ENCODE measurements at places on chromosomes 16 and 17.

DNA sequence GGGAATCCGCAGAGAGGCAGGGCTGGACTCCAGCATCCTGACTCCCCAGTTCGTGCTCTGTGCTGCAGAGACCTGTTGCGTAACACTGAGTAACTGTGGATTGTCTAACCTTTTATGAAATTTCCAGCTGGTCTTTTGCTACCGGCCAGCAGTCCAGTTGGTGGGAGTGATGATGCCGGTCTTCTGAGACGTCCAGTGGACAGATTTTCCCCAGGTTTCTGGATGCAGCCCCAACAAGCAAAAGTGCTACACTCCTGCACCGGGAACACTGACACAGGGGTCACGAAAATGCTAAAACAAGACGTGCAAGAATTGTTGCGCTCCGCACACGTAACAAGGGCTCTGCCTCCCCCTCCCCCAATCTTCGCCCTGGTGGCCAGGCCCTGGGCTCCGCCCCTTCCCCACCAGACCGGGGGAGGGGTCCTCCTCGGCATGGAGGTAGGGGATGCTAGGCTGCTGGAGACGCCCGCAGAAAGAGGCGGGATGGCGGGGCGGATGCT, 701 bp upstream of the MRC2 start:
- peak; percentile 28 for ATAC-seq

DNA sequence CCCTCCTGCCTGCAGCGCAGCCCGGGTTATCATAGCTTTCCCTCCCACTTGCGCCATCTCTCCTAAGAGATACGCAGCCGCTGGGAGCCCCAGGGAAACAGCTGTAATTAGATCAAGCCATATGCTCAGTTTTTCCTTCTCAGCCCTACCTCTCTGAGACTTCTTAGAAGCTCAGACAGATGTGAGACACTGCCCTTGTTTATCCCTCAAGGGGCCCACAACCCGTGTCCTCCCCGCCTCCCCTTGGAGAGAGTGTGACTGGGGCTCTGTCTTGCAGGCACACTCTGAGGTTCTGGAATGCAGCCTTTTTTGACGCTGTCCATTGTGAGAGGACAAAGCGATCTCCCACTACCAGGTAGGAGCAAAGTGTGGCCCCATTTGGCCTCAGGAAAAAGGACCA, 31.2 kb downstream of the CIBAR2 start:
- no peak for ATAC-seq

- ATAC-seq, result no peak
Measured at GRCh38 chr17:71902894-71903506, 217.8 kb upstream of the SOX9 start.

DNA sequence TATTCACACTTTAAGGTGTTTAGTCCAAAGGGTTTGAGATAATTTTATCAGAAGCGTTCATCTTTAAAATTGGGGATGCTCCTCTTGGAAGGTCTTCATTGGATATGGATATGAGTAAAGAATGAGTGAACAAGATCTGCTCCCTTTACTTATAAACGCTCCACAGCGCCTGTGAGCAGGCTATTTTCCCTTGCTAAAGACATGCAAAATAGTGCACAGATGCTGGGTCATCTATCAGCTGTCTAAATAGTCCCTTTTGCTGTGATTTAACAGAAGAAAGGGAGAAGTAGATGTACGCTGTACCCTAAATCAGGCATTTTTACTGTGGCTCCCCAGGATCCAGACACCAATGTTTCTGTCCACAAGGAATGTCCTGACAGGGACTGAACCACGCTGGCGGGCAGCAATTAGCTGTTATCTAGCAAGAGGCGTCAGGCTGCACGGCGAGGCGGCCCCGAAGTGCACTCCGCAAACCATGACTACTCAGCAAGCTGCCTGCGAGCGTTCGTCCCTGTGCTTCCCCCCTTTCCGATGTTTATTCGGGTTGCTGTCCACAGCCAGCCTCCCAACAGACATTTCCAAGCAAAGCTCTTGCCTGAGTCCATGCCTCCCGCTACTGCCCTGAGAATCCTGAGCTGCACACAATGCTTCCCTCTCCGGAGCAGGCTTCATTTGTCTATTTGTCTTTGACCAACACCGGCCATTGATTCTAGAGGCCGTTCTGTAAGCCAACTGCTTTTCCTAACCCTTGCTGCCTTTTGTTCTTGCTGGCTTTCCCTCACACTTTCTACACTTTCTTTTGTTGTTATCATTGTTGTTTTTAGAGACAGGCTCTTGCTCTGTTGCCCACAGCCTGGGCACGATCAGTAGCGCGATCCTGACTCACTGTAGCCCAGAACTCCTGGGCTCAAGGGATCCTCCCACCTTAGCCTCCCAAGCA, 55.7 kb upstream of the CNEP1R1 start:
- no peak for ATAC-seq

DNA sequence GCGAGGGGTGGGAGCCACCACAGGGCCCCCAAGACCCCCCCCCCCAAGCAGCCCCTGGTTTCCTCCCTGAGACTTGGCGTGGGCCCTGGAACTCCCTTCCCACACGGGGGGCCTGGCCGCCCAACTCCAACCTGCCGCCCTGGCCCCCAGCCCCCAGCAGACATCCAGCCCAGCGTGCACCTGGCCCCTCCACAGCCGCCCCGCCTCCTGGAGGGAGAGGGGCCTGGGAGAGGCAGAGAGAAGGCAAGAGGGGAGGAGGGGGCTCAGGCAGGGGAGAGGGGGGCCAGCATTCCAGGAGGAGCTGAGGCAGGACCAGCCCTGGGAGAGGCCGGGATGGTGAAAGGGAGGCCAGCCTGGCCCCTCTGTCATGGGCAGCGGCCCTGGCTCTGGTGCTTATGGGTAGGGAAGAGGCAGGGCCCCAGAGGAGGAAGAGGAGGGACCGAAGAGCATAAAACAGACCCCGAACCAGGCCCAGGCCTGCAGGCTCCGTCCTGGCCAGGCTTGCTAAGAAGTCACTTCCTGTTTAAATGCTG, 16.7 kb downstream of the IL34 start:
- ATAC-seq, result no peak

DNA sequence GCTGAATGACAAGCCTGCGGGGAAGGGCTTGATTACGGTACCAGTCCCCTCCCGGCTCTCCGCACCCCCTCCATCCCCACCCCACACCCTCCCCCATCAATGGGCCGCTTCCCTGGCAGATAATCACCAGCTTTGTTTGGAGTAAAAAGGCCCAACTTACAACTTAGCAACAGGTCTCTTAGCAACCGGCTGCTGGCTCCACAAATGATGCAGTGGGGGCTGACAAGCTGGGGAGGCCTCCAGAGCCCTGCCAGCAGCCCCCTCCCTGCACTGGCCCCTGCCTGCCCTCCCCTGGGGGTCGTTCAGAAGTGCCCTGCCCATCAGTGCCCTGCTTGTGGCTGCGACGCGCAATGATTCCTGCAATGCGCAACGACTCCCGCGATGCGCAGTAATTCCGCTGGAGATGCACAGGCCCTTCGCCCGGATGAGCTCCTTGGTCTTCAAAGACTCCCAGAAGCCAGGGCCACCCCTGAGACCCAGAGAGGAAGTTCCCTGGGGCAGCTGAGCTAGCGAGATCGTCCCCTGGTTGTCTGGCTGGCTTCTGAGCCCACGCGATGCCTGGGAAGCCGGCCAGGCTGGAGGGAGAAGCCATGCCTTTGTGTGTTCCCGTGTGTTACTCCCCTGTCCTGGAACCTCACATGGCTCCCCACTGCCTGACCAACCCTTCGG, 23.3 kb downstream of the CPNE2 start:
- ATAC-seq, result peak; percentile 62

- no peak for ATAC-seq
Measured at GRCh38 chr17:5585836-5586521, 1.7 kb upstream of the NLRP1 start.

GRCh38 chr16:68806981-68807380, 36.4 kb upstream of the TANGO6 start:
- no peak for ATAC-seq

DNA sequence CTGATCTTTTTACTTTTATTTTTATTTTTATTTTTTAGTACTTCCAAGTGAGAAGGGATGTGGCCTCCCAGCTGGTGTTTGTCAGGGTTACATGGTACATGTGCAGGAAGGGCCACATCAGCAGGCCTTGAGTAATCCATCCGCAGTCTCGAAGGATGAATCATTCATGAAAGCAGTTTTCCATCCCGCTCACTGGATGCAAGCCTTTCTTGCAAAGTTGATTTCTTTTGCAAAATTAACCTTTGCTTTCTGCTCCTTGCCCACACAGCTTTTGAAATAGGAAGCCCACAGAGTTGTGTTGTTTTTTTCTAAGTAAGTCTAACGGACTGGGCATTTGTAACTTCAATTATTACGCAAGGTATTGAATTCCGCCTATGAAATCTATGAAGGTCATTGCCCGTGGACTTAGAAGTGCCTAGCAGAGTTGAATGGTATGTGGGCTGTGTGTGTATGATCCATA, 157.4 kb downstream of the PRKCA start:
- peak; percentile 90 for ATAC-seq

DNA sequence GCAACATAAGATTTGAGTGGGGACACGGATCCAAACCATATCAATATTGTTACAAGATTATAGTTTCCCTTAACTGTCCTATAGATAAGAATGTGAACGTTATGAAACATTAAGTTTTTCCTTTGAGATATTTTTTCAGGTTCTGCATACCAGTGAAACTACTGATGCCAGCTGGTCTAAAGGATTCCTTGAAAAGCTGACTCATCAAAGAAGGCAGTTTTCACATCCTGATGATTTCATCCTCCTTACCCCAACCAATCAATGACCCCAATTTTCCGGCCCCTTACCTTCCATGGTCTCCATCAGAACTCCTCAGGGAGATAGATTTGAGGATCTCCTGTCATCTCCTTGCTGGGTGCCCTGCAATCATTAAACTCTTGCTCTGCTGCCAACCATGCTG, 64.1 kb upstream of the HS3ST4 start:
- ATAC-seq, result no peak

GRCh38 chr16:89953671-89954406, 5.3 kb downstream of the DEF8 start:
- ATAC-seq, result no peak

All from SK-N-SH treated with all-trans-retinoic acid at 6 μM for 48 hours (cell line).